Fibroblast of villous mesenchyme (primary cell): ENCODE measurements at places on chromosomes 5 and 9. TPM values are rescaled to one million over a fixed set of nuclear protein-coding genes. Genes with fewer than 3 reads are reported as not detected.

The TAF11L10 gene
- not detected in 2 replicates for total RNA-seq

The SEMA4D gene
- 0.43 and 1.6 TPM in 2 replicates for total RNA-seq

The TSSK1B gene
- total RNA-seq = 0.43 and 0.64 TPM in 2 replicates

The SOX30 gene
- total RNA-seq = under 0.01 TPM in 1 of 2 replicates, not detected in the other

The GFI1B gene
- total RNA-seq = under 0.01 and 0.32 TPM in 2 replicates

The INSL6 gene
- 0.43 and 0.64 TPM in 2 replicates for total RNA-seq

The GPX3 gene
- total RNA-seq = 3.5 and 3.9 TPM in 2 replicates

The MLANA gene
- total RNA-seq = not detected in 2 replicates

The TPPP gene
- total RNA-seq = under 0.01 TPM in 2 replicates

The PCDHA12 gene
- total RNA-seq = under 0.01 TPM in 2 replicates

The ARID3C gene
- 0.32 TPM in 1 of 2 replicates, not detected in the other for total RNA-seq

The STPG3 gene
- total RNA-seq = not detected in 2 replicates

The SCGB3A2 gene
- total RNA-seq = not detected in 2 replicates

The COL23A1 gene
- not detected in 2 replicates for total RNA-seq

The OR2V1 gene
- total RNA-seq = not detected in 2 replicates

The PCDHA13 gene
- total RNA-seq = under 0.01 TPM in 2 replicates

The SPATA31A1 gene
- total RNA-seq = not detected in 2 replicates

The C9orf50 gene
- 0.32 TPM in 1 of 2 replicates, not detected in the other for total RNA-seq

The ANAPC2 gene
- 22.9 and 24.8 TPM in 2 replicates for total RNA-seq

The FSTL4 gene
- total RNA-seq = under 0.01 TPM in 1 of 2 replicates, not detected in the other

The MYMK gene
- not detected in 2 replicates for total RNA-seq

The NEUROG1 gene
- total RNA-seq = not detected in 2 replicates

The CACNA1B gene
- total RNA-seq = under 0.01 and 0.43 TPM in 2 replicates

The C5orf58 gene
- not detected in 2 replicates for total RNA-seq

The C5orf47 gene
- total RNA-seq = not detected in 2 replicates

The BAAT gene
- total RNA-seq = under 0.01 TPM in 1 of 2 replicates, not detected in the other
